ENCODE measurements at places on chromosomes 11 and 22.

GRCh38 chr11:117509543-117509942, 181.9 kb downstream of the CEP164 start:
- no peak for DNase-seq

DNA sequence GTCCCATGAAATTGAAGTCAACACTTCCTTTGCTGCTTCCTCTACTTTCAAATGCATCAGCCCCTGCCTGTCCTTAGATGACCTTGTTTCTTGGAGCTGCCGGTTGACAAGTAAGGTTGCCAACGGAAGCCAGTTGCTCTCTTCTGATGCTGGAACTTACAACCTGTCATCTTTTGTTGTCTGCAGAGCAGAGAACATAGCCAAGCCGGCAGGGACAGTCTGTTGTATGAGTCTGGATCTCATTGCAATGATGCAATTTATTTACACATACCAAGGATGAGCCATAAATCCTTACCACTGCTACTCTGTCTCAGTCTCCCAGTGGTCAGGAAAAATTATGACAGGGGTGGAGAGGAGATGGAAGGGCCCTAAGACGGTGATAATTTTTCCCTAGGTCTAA, 151.4 kb downstream of the BLID start:
- DNase-seq = no peak

DNA sequence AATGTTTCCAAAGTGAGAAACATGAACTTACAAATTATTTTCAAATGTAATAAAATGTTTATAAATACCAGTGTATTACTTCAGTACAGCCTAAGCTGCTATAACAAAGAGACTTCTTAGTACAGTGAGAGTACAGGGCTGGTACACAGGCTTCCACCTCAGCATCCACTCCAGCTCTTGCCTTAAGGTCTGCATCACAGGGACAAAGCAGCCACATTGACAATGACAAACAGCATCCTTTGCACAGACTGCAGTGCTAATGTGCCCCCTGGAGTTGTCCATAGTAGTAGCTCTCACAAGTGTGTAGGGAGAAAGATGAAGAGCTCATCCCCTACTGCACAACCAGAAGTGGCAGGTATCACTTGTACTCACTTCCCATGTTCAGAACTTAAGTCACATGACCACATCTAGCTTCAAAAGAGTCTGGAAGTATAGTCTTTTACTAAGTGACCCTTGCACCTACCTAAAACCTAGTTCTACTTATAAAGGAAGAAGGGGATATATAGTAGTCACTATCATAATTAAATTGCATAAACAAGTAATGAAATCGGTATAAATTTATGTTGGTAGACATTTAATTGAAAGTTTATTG, 10.7 kb upstream of the LIPT2 start:
- no peak for DNase-seq

- DNase-seq = no peak
These were observed 35.3 kb downstream of the EXT2 start for GRCh38 chr11:44130751-44131150.

DNA sequence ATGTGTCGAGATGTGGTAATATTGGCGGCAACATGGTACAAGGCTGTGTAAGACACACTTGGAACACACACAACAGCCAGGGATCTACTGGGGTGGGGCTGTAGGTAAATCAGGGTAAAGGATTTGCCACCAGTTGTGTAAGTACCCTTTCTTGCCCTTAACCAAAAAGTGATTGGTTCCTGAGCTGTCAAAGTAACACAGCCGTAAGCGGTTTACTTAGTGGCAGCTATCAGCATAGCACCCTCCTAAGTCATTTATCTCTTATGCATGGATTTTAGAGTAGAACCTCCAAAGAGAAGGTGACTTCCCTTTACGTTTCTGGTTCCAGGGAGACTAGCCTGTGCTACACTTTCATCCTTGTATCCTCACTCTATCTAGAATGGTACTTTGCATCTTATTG, 57.2 kb downstream of the SPECC1L start:
- DNase-seq = no peak

- no peak for DNase-seq
These were observed 541.4 kb upstream of the CCDC90B start for GRCh38 chr11:83827520-83827919.

DNA sequence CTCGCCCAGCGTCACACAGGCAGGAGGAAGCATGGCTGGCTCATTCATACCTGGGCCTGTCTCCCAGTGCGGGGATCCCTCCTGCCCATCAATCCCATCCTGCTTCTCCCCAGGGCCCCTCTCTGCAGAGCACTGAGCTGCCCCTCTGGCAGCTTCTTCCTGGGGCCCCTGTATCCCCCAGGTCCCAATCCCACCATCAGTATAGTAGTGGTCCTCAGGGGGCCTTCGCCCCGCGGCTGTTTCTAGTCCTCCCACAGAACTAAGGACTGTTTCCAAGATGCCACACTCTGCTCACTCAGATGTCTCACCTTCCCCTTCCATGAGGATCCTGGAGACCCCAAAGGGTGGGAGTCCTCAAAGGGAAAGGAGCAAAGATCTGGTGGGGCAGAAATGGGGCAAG, 97.6 kb downstream of the PDE2A start:
- DNase-seq = no peak

GRCh38 chr22:45284705-45285262, at the start of gene UPK3A:
Gene UPK3A, plus strand, starts transcription at chr22:45284949. Its CDS starts 65 bp downstream, at chr22:45285014.
- no peak for DNase-seq

- DNase-seq = no peak
These were observed 6.0 kb downstream of the NAGA start for GRCh38 chr22:42064629-42065028.

Measured in vagina (tissue), 2 donors.